Kasumi-1 (cell line): ENCODE measurements at places on chromosomes 3 and 15.

- no peak for DNase-seq
Observed at GRCh38 chr15:89016549-89017041, 71.7 kb upstream of the ABHD2 start.

DNA sequence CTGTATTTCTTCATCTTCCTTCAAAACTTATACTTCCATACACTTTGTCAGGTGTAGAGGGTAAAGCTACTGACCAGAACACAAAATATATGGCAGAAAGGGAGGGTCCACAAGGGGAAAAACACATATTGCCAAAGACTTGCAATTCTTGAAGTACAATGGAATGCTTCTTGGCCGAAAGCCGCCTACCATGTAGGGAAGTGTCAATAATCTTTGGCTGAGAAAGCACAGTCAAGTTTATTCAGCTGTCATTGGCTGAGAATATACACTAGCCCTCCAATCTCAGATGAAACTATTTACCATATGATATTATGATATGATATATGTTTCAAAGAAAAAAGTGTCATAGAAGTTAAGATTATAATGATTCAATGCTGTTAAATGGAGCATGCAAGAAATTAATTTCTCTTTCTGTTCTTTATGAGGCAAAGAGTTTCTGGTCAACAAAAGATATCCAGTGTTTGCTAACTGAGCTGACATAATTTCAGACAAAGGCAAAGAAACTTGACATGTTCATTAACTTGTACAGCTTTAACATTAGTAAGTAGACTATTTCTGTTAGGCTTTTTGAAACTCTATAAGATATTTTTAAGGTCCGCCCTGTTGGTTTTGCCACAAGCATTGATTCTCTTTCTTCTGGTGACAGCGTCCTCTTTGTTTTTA, 89.0 kb upstream of the LPP start:
- no peak for DNase-seq

GRCh38 chr15:85003593-85004312, 22.1 kb downstream of the PDE8A start:
- DNase-seq, result peak; percentile 93

- DNase-seq, result no peak
Observed at GRCh38 chr3:47685037-47685436, 96.7 kb downstream of the SMARCC1 start.

GRCh38 chr3:13046569-13047274, 26.5 kb downstream of the IQSEC1 start:
- DNase-seq, result no peak

- no peak for DNase-seq
Observed at GRCh38 chr3:194773771-194774455, 88.2 kb downstream of the FAM43A start.

GRCh38 chr15:58562135-58562534, 130.3 kb downstream of the LIPC start:
- no peak for DNase-seq

- DNase-seq, result no peak
Observed at GRCh38 chr3:139261754-139262586, 81.8 kb upstream of the MRPS22 start.

DNA sequence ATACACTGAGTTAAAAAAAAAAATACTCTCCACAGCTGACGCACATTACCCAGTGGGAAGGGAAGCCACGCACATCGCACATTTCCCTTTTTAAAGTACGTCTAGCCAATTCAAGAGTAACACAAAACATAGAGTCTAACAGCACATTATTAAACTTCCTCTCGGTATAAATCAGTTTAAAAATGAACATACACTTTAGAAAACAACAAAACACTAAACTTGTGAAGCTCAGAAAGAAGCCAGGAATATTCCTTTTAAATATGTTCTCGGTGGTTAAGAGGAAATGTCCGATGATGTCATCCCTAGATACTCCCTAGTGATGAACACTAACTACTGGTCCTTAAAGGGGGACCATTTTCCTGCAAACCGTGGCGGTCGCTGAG, 721 bp downstream of the MYEF2 start:
- no peak for DNase-seq

GRCh38 chr15:90757461-90757860, 40.3 kb downstream of the BLM start:
- DNase-seq, result no peak

GRCh38 chr3:13078163-13078905, 5.1 kb upstream of the IQSEC1 start:
- DNase-seq, result no peak

GRCh38 chr3:156831006-156831405, 4.9 kb downstream of the LEKR1 start:
- no peak for DNase-seq

GRCh38 chr15:58398071-58398470, 33.7 kb upstream of the LIPC start:
- DNase-seq, result no peak

DNA sequence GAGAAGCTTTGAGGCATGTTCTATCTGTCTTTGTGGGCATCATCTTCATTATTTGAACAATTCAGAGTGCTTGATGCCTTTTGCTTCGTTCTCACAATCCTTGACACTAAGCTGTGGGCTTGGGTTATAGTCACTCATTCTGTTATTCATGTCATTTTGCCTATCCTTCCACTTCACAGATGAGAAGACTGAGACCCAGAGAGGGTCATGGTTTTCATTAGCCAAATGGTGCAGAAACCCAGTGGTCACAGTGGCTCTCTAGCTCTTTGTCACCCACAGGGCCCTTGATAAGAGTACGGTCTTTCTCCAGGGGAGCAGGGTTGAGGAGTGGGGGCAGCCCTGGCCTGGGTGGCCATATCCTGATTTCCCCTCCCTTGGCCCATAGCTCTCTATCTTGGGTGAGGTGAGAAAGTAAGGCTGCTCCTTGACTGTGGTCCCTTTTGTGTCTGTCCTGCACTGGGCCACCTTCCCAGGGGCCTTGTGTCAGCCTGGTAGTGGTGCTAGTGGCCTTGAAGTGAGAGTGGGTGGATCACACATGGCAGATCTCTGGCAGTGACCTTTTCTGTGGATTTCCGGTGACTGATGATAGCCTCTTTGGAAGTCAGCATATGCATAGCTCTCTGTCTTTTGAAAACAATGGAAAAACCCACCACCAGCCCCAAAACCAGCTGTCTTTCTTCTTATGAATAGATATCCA, 130.1 kb downstream of the IGF1R start:
- DNase-seq, result no peak
